Nephron progenitor cell (in vitro differentiated cells): ENCODE measurements at places on chromosomes 7 and 10.

DNA sequence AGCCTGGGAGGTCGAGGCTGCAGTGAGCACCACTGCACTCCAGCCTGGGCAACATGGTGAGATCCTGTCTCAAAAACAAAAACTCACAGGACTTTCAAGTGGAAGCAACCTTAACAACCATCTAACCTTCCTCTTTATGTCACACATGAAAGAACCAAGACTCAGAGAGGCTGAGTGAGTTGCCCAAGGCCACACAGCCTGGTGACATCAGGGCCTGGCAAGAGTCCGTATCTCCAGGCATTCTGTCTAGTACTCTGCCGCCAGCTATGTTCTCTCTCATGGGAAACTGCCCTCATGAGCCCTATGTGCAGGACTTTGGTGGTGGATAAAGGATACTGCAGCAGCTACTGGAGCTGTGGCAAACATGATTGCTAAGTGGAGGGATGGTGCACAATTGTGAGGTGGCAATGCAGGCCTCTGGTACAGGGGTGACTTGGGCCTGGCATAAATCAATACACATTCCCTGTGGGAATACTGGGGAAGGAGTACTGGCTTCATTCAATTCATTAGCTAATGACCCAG is 10.1 kb upstream of the CHCHD3 start:
- DNase-seq = no peak
- no peaks in the 10 kb centered on the region for H3K36me3 ChIP-seq

DNA sequence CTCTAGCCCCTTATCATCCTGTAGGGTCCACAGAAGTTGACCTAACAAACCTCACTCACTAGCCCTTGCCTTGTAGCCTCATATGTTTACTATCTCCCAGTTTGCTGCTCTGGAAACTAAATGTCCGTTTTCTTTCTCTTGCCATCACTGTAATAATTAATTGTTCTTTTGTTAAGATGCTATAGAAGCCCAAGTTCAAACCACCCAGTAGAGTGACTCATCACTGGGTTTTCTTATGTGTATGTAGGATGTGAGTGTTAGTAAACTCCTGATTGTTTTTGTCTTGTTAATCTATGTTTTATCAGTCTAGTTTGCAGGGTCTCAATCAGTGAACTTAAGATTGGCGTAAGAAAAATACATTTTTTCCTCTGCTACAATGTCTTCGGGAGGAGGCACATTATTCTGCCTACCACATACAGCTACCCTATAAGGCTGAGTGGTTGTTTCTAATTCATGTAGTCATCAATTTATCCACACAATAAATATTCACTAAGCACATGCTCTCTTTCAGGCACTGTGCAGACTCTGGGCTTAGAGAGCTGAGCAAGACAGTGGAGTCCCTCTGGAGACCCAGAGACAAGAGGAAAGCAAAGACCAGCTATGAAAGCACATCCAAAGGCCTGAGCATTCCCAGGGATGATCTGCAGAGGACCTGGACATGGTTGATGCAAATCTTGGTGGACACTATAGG is 474.1 kb upstream of the AKR1E2 start:
- no peak for DNase-seq
- H3K4me1 ChIP-seq = peaks cover 38% of the 10 kb centered on the region
- no peak overlapping the region for H3K4me3 ChIP-seq

DNA sequence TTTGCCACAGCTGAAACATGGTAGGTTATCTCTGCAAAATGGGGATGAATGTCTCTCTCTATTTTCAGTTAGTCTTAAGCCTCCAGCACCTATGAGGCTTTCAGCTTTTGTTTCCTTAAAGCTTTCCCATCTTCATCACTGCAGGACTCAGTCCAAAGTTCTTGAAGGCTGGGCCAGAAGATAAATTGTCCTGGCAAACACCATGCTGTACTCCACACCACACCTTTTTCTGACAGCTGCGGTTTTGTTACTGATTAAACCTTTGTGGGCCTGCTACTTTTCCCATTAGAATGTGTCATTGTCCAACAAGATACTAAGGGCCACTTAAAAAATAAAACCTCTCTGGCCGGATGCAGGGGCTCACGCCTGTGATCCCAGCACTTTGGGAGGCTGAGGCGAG is 87.2 kb upstream of the A1CF start:
- H3K27me3 ChIP-seq = peaks cover 5% of the 10 kb centered on the region
- H3K4me3 ChIP-seq = no peak overlapping the region
- no peak overlapping the region for H3K27ac ChIP-seq
- no peaks in the 10 kb centered on the region for H3K4me1 ChIP-seq
- DNase-seq = no peak

DNA sequence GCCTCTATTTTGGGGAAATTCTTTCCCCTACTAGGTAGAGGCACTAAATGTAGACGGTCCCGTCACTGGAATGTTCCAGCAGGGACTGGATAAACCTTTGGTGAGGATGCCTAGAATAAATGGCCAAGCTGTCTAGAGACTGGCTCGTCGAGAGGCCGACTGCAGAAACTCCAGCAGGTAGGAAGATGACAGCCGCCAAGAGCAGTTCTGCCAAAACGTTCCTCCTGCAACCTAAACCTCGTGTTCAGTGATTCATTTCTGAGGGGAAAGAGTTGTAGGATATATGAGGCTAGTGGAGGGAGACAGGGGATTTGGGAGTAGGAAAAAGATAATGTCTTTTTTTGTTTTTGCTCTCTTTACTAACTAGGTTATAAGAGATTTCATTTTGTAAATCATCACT is 184.7 kb upstream of the GDF10 start:
- H3K27ac ChIP-seq = no peak overlapping the region
- DNase-seq = no peak
- no peak overlapping the region for H3K4me3 ChIP-seq
- no peaks in the 10 kb centered on the region for H3K4me1 ChIP-seq
- H3K36me3 ChIP-seq = no peaks in the 10 kb centered on the region
- H3K27me3 ChIP-seq = peaks cover 11% of the 10 kb centered on the region

DNA sequence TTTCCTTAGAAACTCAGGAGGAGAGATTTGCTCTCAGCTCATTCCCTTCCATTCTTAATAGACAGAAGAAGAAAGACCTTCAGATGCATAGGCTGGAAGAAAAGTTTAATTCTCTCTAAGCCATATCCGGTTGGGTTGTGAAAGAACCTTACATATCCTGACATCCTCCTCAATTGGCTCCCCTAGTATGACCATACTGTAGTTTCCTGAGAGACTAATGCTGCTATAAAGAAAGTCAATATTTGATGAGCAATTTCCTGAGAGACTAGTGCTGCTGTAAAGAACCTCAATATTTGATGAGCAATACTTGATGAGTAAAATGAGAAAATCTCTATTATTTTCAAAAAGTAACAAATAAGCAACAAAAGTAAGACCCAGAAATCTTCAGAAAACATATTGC is 888.5 kb upstream of the SORCS1 start:
- DNase-seq = no peak
- no peak overlapping the region for H3K27ac ChIP-seq
- H3K36me3 ChIP-seq = no peaks in the 10 kb centered on the region
- no peaks in the 10 kb centered on the region for H3K4me1 ChIP-seq
- no peak overlapping the region for H3K4me3 ChIP-seq
- H3K27me3 ChIP-seq = peaks cover 2% of the 10 kb centered on the region

DNA sequence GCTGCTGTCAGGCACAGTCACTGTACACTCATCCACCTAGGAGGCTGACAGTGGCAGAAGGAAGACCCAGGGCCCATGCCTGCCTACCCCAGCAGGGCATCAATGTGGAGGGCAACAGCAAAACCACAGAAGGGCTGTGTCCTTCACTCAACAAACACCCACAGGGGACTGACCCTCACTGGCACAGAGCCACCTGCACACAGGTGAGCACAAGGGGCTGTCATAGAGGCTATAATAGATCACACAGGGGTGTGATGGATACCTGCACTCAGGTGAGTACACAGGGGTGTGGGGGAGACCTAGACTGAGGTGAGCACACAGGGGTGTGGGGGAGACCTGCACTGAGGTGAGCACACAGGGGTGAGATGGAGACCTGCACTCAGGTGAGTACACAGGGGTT is 132.8 kb upstream of the TCERG1L start:
- H3K4me3 ChIP-seq = no peak overlapping the region
- H3K36me3 ChIP-seq = no peaks in the 10 kb centered on the region
- H3K27ac ChIP-seq = no peak overlapping the region
- H3K4me1 ChIP-seq = peaks cover 13% of the 10 kb centered on the region
- DNase-seq = no peak
